ENCODE measurements at places on chromosomes 4 and X.

DNA sequence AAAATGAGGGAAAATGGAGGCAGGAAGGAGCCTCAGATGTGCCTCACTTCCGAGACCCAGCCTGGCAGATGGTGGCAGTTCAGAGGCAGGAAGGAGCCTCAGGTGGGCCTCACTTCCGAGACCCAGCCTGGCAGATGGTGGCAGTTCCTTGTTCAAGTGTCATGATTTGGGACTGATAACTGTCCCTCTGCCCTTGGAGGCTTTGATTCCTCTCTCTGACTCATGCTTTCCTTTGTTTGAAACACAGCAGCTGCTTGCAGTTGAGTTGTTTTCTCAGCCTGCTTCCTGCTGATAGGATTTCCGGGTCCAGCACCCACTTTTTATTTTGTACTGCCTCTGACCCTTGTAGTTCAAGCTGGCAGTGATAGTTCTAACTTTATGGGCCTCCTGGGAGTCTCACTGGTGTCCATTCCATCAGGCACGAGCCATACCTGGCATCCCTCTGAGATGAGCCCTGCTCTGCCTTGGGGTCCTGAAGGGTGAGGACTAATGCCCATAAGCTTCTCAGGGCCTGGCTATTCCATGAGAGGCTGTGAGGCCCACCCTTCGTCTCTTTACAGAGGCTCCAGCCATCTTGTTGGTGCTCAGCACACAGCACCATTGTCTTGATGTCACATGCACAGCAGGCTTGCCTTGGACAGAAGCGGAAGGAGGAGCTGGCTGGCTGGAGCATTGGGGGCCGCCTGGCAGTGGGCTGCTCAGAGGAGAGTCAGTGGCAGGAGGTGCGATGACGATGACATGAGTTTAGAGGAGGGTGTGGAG is 13.0 kb downstream of the RGS12 start:
- no peak for DNase-seq

DNA sequence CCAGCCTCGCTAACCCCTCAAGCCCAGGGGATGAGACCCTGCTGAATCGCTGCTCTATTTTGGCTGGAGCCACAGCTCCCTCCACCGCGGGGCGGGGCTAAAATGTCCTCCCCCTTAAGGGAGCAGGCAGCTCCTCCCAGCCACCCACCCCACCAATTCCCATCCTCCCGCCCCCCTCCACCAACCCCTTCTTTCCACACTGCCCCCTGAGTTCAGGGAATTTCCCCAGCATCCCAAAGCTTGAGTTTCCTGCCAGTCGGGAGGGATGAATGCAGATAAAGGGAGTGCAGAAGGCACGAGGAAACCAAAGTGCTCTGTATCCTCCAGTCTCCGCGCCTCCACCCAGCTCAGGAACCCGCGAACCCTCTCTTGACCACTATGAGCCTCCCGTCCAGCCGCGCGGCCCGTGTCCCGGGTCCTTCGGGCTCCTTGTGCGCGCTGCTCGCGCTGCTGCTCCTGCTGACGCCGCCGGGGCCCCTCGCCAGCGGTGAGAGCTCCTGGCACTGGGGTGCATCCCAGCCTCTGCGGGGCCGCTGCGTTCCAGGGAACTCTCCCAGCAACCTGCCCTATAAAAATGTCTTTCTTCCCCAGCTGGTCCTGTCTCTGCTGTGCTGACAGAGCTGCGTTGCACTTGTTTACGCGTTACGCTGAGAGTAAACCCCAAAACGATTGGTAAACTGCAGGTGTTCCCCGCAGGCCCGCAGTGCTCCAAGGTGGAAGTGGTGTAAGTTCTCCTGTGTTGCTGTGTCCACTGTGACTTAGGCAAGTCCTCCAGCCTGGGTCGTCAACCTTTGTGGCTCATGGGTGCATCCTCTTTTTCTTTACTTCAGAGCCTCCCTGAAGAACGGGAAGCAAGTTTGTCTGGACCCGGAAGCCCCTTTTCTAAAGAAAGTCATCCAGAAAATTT is at the start of gene CXCL6:
Gene CXCL6, plus strand, starts transcription at position 306 of the 907 bp plus-strand sequence. Its CDS starts 73 bp downstream, at position 379.
- DNase-seq = no peak

GRCh38 chr4:117137145-117137544 is 51.8 kb upstream of the TRAM1L1 start:
- no peak for DNase-seq

DNA sequence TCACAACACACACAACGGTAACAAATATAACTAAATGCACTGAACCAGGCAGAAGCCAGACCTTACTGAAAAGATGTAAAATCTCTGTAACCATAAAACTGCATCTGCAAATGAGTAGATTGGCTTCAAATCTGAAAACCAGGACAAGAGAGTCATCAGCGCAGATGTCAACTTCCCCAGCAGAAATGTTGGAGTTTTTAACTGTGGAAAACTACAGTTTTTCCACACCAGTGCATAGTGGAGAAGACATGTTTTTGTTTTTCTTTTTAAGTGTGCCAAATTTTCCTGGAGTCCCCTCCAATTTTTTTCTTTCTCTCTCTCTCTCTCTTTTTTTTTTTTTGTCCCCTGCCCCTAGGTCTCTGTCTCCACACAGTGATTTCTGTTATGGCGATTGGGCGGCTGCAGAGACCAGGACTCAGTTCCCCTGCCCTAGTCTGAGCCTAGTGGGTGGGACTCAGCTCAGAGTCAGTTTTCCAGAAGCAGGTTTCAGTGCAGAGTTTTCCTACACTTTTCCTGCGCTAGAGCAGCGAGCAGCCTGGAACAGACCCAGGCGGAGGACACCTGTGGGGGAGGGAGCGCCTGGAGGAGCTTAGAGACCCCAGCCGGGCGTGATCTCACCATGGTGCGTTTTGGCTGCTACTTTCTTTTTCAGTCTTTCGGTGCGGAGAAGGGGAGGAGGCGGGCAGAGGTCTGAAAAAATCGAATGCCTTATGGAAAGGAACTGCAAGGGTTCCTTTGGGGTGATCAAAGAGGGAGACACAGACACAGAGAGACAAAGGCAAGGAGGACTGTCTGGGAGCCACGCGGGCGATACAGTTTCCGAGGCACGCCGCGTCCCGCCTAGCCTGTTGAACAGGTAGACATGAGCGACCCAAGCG is at the start of gene GUCY1A1:
Gene GUCY1A1, plus strand, starts transcription at position 505 of the 878 bp plus-strand sequence. CDS start 30,020 bp downstream, outside the sequence.
- no peak for DNase-seq

DNA sequence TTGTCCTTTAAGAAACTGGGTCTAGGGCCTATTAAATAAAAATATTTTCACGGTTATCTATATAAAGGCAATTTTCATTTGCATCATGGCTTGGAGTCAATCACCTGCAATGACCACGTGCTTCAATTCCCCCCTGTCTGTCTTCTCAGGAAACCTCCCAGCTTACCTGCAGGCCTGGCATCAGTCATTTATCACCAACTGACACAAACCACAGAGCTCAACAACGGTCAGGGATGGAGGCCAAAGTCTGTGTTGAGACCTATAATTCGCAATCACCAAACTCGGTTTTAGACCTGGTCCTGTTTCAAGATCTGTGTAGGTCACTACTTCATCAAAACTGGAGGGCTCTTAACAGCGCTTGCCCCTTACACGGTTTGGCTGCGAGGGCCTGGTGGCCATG is 1.9 kb downstream of the SLC9A7 start:
- no peak for DNase-seq

DNA sequence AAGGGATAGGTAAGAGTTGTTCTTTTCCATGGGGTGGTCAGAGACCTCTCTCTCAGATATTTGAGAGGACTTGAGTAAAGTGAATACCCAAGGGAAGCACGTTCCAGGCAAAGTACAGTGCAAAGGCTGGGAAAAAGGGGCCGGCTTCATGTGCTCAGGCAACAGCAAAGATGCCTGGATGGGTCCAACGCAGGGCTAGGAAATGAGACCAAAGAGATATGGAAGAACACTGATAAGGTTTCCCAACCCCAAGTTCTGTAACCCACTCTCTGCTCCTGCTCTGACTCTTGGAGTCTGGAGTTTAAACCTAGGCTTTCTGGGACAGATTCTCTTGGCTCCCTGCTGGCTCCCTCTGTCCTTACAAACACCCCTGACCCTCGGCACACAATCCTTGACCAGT is 36.2 kb upstream of the PROM1 start:
- no peak for DNase-seq

DNA sequence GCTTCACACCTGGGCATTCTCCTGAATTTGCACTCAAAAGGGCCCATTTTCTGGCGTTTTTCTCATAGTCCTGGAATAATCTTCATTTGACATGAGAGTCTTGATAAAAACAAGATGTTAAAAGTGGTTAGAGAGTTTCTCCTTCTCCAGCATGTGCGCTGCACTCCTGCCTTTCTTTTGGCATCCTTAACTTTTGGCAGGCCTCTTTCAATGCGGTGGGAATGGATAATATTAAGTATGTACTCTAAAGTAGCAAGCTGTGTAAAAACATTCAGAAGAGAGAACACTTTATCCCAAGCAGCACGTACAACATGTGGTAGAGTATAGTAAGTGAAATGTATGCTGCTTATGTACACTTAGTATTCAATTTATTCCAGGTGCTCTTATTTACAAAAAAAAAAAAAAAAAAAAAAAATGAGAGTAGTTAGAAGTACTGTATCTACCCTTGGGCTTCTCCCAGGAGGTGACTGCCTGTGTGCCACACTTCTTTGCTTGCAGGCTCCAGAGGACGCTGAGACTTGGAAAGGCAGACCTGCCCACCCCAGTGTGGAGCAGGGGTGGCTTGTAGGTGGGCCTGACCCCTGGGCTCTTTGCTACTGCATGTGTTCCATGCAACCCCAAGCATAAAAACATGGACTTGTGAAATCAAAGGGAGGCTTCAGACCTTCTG is 3.9 kb downstream of the FGF2 start:
- no peak for DNase-seq

DNA sequence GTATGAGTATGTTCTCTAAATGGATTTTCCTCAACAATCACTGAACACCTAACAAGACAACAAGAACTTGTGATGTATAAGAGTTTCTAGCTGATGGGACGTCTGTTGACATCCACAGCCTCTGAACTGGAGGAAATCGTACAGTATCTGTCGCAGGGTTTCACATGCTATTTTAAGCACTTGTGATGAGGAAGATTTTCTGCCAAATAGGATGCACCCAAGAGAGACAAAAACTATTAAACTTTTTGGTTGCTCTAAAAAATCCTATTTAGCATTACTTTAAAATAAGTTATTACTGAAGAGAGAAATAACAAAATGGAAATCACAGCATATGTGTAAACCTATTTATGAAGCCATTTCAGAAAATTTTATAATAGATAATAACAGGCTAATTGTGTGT is 356.1 kb upstream of the SLC7A11 start:
- DNase-seq = no peak

- no peak for DNase-seq
Measured at GRCh38 chrX:107804427-107804826, 21.2 kb upstream of the MID2 start.

DNA sequence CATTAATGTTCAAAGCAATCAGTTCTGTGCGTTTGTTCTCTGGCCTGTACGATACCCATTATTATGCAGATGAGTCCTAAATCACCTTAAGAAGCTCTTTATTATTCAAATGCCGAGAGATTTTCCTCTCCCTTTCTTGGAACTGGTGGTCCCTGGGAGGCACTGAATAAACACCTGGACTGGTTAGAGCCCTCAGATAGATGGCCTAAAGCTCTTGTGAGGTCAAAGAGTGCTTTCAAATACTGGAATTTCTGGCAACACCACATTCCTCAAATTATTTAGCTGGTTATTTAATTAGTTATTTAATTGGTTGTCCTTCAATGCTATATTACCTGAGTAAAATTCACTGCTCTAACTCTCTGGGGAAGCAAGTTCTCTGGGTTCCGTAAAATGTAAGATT is 3.0 kb downstream of the ARHGEF38 start:
- DNase-seq = no peak

DNA sequence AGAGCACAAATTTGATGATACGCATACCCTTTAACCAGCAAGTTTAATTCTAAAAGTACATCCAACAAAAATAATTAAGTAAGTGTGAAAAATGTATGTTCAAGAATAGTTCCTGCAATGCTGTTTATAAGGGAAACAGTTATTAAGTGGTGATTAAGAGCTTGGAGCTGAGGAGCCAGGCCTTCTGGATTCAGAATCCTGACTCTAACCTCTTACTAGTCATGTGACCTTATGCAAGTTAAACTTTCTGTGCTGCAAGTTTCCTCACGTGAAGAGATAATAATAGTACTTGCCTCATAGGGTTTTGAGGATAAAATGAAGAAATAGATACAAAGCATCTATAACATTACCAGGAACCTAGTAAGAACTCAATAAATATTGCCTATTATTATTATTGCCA is 77.7 kb downstream of the FAM13A start:
- no peak for DNase-seq

DNA sequence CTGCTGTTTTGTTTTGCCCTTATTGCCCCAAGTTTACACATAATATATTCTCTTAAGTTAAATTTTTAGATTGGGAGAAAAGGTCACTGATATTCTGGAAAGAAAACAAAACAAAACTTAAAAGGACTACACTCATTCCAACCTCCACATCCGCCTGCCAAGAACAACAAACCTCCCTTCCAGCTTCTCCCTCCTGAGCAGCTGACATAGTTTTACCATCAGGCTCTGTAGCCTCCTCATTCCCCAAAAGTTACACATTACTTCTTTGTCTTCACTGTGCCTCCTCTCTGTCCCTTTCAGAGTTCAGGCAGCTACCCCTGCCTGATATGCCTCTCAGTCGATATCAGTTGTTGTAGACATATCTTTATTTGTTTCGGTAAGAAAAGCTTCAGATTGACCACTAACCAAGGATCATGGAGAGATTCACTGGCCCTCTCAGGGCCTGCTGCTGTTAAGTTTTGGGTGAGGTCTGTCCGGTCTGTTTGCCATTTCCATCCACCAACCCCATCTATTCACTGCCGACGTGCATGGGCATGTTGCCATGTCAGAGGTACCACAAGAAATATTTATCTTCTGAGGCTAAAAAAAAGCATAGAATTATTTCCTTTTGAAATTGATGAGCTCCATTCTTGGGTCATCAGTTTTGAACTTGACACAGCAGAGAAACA is 164.1 kb downstream of the GASK1B start:
- DNase-seq = no peak

- no peak for DNase-seq
Measured at GRCh38 chr4:7325541-7325940, 109.2 kb downstream of the PSAPL1 start.

- no peak for DNase-seq
Measured at GRCh38 chr4:8508740-8509139, 68.2 kb downstream of the TRMT44 start.

DNA sequence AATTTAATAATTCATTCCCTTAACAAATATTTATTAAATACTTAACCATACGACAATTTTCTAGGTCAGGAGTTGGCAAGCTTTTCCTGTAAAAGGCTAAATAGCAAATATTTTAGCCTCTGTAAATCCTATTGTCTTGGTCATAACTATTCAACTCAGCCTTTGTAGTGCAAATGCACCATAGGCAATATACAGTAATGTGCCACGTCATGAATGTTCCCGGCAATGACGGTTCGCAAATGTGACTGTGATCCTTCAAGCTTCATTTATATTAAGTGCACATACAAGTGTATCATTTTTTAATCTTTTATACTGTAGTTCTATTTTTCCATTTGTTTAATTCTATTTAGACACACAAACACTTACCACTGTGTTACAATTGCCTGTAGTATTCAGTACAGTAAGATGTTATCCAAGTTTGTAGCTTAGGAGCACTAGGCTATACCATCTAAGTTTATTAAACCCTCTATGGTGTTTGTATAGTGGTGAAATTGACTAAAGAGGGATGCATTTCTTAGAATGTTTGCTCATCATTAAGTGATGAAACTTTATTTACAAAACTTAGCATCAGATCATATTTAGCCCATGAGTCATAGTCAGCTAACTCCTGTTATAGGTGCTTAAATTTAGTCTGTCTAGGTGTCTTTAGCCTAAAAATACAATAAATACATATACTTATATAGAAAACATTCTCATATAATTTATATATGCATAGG is 553.6 kb downstream of the STPG2 start:
- no peak for DNase-seq

Data from GOT3 (cell line).